AG09309 (cell line): ENCODE measurements at places on chromosomes 12 and 14.

DNA sequence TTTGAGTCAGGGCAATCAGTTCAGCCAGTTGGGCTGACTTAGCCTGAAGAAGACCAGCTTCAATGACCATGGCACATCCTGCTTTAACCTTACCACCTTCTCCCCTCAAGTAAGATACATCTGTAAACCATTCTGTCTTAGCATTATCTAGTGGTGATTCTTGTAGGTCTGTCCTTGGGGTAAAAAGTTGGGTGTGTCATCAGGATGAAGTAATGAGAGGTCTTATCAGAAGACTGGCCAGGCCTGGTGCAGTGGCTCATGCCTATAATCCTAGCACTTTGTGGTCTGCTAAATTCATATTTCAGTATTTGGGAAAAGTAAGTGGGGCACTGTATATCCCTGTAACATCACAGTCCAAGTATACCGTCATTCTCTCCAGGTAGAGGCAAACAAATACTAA lies 19.1 kb downstream of the SINHCAF start:
- no peak for DNase-seq

DNA sequence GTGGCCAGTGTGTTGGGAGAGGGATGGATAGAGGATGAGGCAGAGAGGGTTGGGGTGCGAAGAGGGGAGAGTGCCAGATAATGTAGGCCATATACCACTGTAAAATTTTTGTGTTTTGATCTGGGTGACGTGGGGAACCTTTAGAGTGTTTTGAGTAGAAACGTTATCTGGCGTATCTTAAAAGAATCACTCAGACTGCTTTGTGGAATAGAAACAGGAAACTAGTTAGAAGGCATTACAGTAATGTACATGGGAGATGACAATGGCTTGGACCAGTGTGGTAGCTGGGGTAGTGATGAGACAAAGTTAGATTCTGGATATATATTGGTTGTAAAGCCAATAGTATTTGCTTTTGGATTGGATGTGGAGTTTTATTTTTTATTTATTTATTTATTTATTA lies 20.6 kb downstream of the ATF1 start:
- DNase-seq = no peak

- no peak for DNase-seq
Observed at GRCh38 chr12:33205981-33206380, 233.6 kb downstream of the SYT10 start.

- no peak for DNase-seq
Observed at GRCh38 chr12:68633614-68634558, 23.2 kb downstream of the RAP1B start.

GRCh38 chr12:31663576-31663975 lies 4.1 kb downstream of the ETFBKMT start:
- DNase-seq = no peak

DNA sequence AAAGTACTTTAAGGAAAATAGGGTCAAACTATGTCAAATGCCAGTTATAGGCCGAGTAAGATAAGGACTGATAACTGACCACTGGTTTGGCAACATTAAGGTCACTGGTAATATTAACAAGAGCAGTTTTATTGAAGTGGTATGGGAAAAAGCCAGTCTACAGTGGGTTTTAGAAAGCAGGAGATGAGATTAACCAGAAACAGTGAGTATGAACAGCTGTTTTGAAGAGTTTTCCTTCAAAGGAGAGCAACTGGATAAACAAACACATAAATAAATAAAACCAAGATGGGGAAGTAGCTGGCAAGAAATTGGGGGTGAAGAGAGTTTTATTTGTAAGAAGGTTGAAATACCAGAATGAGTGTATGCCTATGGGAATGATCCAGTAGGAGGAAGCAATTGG lies 30.3 kb downstream of the KITLG start:
- no peak for DNase-seq

DNA sequence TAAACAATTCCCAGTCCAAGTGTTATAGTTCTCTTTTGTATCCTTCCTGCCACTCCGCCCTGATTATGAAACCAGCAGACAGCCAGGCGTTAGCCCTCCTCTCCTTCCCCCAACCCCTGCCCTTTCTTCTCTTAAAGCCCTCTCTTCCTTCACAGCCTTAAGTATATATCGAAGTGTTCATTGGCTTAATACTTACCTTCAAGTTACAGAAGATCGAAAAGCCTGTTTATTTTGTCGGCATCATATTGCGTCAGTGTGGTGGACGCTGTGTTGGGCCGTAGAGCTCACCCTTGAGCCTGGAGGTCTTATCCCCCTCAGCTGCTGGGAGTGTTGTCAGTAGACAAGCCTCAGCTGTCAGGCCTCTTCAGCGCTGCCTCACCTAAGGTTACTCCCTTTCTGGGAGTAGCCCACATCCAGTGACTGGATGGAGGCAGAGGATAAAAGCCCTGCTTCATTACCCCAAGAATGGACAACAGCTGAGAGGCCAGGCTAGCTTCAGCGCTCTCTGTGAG lies 36.2 kb downstream of the CMAS start:
- DNase-seq = no peak
